CD14-positive monocyte (primary cell): ENCODE measurements at places on chromosomes 5 and 9. TPM values are rescaled to one million over a fixed set of nuclear protein-coding genes. Genes with fewer than 3 reads are reported as not detected.

- no peaks in the 10 kb centered on the region for H3K27me3 ChIP-seq
- no peak for DNase-seq
- H3K4me3 ChIP-seq = no peak overlapping the region
- no peaks in the 10 kb centered on the region for H3K36me3 ChIP-seq
Measured at GRCh38 chr5:181020688-181021087, 19.4 kb upstream of the BTNL9 start.

- H3K27me3 ChIP-seq = no peaks in the 10 kb centered on the region
- no peak overlapping the region for H3K27ac ChIP-seq
- no peak for DNase-seq
- peaks cover 48% of the 10 kb centered on the region for H3K36me3 ChIP-seq
- H3K4me1 ChIP-seq = peaks cover 13% of the 10 kb centered on the region
- H3K4me3 ChIP-seq = no peak overlapping the region
Measured at GRCh38 chr5:143105216-143105905, 298.1 kb downstream of the NR3C1 start.

- no peaks in the 10 kb centered on the region for H3K27me3 ChIP-seq
- no peak overlapping the region for H3K27ac ChIP-seq
- H3K36me3 ChIP-seq = peaks cover 58% of the 10 kb centered on the region
- no peak overlapping the region for H3K4me3 ChIP-seq
- no peaks in the 10 kb centered on the region for H3K4me1 ChIP-seq
Measured at GRCh38 chr5:88203981-88204750, 64.5 kb downstream of the TMEM161B start.

- no peak overlapping the region for H3K4me3 ChIP-seq
- no peaks in the 10 kb centered on the region for H3K27me3 ChIP-seq
- DNase-seq = no peak
- no peak overlapping the region for H3K27ac ChIP-seq
- no peaks in the 10 kb centered on the region for H3K4me1 ChIP-seq
Measured at GRCh38 chr9:134206311-134207300, 42.2 kb upstream of the RNU6ATAC start.

DNA sequence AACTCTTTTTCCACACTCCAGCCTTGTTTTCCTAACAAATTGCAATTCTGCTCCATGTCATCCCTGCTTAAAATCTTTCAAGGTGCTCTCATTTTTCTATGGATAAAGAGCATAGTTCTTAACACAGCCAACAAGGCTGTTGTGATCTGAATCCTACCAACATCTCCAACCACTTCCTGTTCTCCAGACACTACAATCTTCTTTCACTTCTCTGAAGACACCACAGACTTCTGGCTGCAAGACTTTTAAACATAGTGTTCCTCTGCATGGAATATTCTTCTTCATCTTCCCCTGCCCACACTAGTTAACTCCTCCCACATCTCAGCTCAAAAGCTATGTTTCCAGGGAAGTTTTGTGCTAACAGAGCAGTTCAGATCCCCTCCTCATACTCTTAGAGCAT, 404.8 kb downstream of the MAN2A1 start:
- H3K4me1 ChIP-seq = no peaks in the 10 kb centered on the region
- no peak overlapping the region for H3K27ac ChIP-seq
- H3K27me3 ChIP-seq = peaks cover 10% of the 10 kb centered on the region
- no peak overlapping the region for H3K4me3 ChIP-seq
- H3K36me3 ChIP-seq = no peaks in the 10 kb centered on the region

- peak within 1 kb of the TSS; percentile 99 for H3K27ac ChIP-seq
- H3K27me3 ChIP-seq = no peaks in the 10 kb centered on the region
- DNase-seq = peak; percentile 94
Measured at GRCh38 chr9:70413799-70414775, at the start of gene KLF9. Gene KLF9 (minus strand): TSS chr9:70414657. CDS start chr9:70413363, 1,294 bp downstream.

DNA sequence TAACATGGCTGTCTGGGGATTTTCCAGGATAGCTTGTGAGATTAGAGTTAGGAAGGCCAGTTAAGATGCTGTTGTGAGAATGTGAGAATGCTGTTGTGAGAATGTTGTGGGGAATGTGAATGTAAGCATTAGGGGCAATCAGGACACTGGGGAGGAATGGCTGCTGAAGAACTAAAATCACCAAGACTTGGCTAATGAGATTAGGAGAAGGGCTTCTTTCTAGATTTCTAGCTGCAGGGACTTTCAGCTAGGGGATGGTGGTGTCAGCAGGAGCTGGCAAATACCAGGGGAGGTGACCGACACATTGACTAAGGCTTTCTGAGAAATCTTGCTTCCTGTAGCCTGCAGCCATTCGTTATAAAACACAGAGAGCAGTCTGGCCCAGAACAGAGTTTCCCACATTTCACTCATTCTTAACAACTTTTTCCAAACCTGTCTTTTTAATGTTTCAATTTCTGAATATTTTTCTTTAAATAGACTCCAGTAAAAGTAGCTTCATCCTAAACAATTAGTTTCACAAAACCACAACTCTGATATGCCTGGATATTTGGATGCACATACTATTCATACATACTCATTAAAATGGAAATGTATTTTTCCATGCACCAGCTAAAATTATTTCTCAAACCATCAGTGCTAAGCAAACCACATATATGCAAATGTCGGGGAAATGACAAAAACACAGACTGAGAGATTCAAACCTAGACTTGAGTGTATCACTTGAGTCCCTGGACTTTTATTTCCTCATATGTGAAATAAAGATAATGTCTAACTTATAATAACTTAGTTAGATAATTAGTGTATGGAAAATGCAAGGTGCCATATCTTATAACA, 89.3 kb upstream of the TNC start:
- DNase-seq = no peak
- H3K27ac ChIP-seq = no peak overlapping the region
- no peaks in the 10 kb centered on the region for H3K4me1 ChIP-seq
- peaks cover 2% of the 10 kb centered on the region for H3K27me3 ChIP-seq
- H3K36me3 ChIP-seq = no peaks in the 10 kb centered on the region

- no peaks in the 10 kb centered on the region for H3K27me3 ChIP-seq
- peaks cover 21% of the 10 kb centered on the region for H3K4me1 ChIP-seq
- peak; percentile 2 for DNase-seq
- peak overlapping the region; percentile 17 for H3K4me3 ChIP-seq
Measured at GRCh38 chr5:54022223-54022622, 288.1 kb downstream of the ARL15 start.

DNA sequence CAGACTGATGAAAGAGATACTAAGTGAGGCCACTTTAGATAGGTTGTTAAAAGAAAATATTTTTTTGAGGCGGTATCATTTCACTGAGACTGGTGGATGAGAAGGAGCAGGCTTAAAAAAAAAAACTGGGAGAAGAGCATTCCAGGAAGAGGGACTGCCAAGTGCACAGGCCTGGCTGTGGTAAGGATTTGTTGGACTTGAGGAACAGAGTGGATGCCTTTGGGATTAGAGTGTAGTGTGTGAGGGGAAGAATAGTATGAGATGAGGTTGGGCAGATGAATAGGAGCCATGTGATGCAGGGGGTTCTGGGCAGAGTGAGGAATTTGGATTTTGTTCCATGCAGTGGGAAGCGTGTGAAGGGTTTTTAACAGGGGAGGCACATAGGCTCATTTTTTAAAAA, 57.9 kb downstream of the PBX3 start:
- no peak overlapping the region for H3K4me3 ChIP-seq
- no peak overlapping the region for H3K27ac ChIP-seq
- peaks cover 8% of the 10 kb centered on the region for H3K36me3 ChIP-seq
- H3K27me3 ChIP-seq = no peaks in the 10 kb centered on the region

- H3K4me3 ChIP-seq = no peak overlapping the region
- no peak for DNase-seq
- H3K27me3 ChIP-seq = no peaks in the 10 kb centered on the region
- H3K36me3 ChIP-seq = no peaks in the 10 kb centered on the region
Measured at GRCh38 chr9:27817747-27818146, 244.5 kb upstream of the C9orf72 start.

MSH3 gene
- polyA plus RNA-seq = 8.0 TPM

TNFSF15 gene
- 0.07 TPM for polyA plus RNA-seq

CCL27 gene
- polyA plus RNA-seq = not detected

PLPP7 gene
- 1.1 and 1.8 TPM in 2 replicates for polyA plus RNA-seq
